ENCODE measurements at places on chromosomes 13 and 19. TPM values are rescaled to one million over a fixed set of nuclear protein-coding genes. Genes with fewer than 3 reads are reported as not detected.

GRCh38 chr19:12789098-12789903 is 2.0 kb upstream of the JUNB start:
- peak; percentile 63 for DNase-seq
- H3K27ac ChIP-seq: peak overlapping the region; percentile 98
- peaks cover 41% of the 10 kb centered on the region for H3K36me3 ChIP-seq

GRCh38 chr13:77230560-77230959 is 96.3 kb downstream of the MYCBP2 start:
- H3K36me3 ChIP-seq: peaks cover 6% of the 10 kb centered on the region
- no peak overlapping the region for H3K27ac ChIP-seq
- DNase-seq: no peak
- no peaks in the 10 kb centered on the region for H3K27me3 ChIP-seq

DNA sequence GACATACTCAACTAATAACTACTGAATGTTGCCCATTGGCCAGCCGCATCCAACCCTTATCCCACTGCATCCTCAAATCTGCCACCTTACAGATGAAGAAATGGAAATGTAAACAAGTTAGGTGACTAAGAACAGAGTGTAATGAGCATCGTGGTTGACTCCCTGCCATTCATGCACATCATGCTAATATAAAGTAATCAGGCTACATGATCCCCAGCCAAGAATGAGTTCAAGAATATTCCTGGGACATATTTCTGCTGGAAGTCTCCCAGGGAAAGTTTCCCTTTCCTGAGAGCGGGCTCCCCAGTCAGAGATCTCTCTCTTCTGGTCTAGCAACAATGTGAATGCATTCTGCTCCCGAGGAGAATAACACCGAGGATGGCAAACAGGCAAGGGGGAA is 55.9 kb upstream of the SERP2 start:
- H3K27me3 ChIP-seq: no peaks in the 10 kb centered on the region
- H3K27ac ChIP-seq: no peak overlapping the region
- no peak overlapping the region for H3K4me3 ChIP-seq
- peaks cover 20% of the 10 kb centered on the region for H3K4me1 ChIP-seq

GRCh38 chr19:2151339-2152229 is at the start of gene AP3D1:
Gene AP3D1, minus strand, starts transcription at chr19:2151566. Its CDS starts 232 bp downstream, at chr19:2151334.
- H3K4me3 ChIP-seq: peak within 1 kb of the TSS; percentile 78
- H3K4me1 ChIP-seq: peaks cover 16% of the 10 kb centered on the region
- H3K27ac ChIP-seq: peak within 1 kb of the TSS; percentile 55
- no peaks in the 10 kb centered on the region for H3K27me3 ChIP-seq

- no peak overlapping the region for H3K4me3 ChIP-seq
- H3K36me3 ChIP-seq: peaks cover 1% of the 10 kb centered on the region
- H3K27ac ChIP-seq: no peak overlapping the region
- peaks cover 62% of the 10 kb centered on the region for H3K27me3 ChIP-seq
These were observed 2.3 kb downstream of the NCCRP1 start for GRCh38 chr19:39199025-39199424.

- DNase-seq: no peak
- no peak overlapping the region for H3K4me3 ChIP-seq
- peaks cover 7% of the 10 kb centered on the region for H3K4me1 ChIP-seq
- no peaks in the 10 kb centered on the region for H3K27me3 ChIP-seq
- H3K36me3 ChIP-seq: peaks cover 56% of the 10 kb centered on the region
- no peak overlapping the region for H3K27ac ChIP-seq
These were observed 28.6 kb downstream of the MARK4 start for GRCh38 chr19:45279587-45280192.

- no peak overlapping the region for H3K4me3 ChIP-seq
- DNase-seq: peak; percentile 42
- no peaks in the 10 kb centered on the region for H3K27me3 ChIP-seq
- peaks cover 6% of the 10 kb centered on the region for H3K4me1 ChIP-seq
- H3K36me3 ChIP-seq: no peaks in the 10 kb centered on the region
These were observed 35.9 kb upstream of the MPHOSPH8 start for GRCh38 chr13:19597523-19597922.

- peaks cover 9% of the 10 kb centered on the region for H3K36me3 ChIP-seq
- no peaks in the 10 kb centered on the region for H3K27me3 ChIP-seq
- DNase-seq: no peak
- H3K27ac ChIP-seq: no peak overlapping the region
These were observed 9.6 kb downstream of the C19orf53 start for GRCh38 chr19:13783565-13784500.

DNA sequence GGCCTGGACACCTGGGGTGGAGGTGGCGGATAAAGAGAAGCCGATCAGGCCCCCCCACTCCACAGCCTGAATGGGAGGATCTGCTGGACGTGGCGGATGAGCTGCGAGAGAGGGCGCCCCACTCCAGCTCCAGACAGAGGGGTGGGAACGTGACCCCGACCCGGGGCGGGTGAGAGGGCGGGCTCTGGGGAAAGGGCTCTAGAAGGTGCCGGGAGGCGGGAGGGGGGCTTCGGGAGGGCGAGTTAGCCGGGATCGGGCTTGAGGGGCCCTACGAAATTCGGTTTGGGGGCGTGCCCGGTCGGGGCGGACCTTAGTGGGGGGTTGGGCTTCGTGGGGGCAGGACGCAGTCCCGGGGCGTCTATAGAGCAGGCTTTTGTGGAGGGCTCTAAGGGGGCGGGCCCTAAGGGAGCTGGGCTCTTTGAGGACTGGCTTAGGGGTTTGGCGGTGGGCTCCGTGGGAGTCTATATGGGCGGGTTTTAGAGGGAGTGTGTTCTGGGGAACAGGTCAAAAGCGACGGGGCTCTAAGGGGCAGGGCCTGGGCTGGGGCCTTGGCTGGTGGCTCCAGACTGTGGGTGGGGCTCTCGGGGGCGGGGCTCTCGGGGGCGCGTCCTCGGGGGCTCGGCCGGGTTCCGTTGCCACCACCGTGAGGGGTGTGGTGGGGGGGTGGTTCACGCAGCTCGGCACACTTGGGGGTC is 4.1 kb upstream of the NANOS3 start:
- peaks cover 2% of the 10 kb centered on the region for H3K27me3 ChIP-seq
- H3K27ac ChIP-seq: no peak overlapping the region
- H3K36me3 ChIP-seq: no peaks in the 10 kb centered on the region
- no peak for DNase-seq

DNA sequence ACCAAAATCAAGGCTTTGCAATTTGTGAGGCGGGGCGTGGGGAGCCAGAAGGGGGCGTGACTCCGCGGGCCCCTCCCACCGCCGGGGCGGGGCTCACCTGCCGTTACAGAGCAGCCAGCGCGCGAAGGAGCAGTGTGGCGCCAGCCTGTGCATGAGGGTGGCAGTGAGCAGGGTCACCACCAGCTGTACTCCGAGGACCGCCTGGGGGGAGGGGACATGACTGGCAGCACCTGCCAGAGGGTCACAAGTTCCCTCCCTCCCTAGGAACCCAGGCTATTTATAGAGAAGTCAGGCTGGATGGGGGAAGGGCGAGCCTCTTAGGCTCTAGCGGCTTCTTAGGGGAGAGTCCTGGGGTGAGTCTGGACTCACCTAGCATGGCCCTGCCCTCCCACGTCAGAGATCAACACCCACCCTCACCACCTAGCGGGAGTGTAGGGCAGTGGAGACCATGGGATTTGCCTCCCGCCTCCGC is 3.6 kb downstream of the TMEM161A start:
- no peak overlapping the region for H3K4me3 ChIP-seq
- peaks cover 5% of the 10 kb centered on the region for H3K36me3 ChIP-seq
- H3K27me3 ChIP-seq: no peaks in the 10 kb centered on the region
- no peak overlapping the region for H3K27ac ChIP-seq

DNA sequence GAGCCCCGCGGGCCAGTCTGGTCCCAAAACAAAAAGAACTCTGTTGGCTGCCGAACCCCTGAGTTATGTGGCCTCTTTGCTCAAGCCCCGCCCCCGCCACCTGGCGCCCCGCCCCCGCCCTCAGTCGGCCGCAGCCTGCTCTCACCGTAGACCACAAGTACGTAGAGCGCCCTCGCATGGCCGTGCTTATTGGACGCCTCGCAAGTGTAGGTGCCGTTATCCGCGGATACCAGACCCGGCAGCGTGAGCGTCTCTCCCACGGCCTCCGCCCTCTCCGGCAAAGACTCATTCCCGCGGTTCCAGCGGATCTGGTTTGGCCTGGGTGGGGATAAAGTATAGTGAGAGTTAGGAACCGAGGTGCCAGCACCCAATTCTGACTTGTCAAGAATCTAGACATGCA is 5.5 kb upstream of the ZNF428 start:
- H3K4me3 ChIP-seq: no peak overlapping the region
- no peaks in the 10 kb centered on the region for H3K27me3 ChIP-seq
- DNase-seq: peak; percentile 23
- H3K4me1 ChIP-seq: peaks cover 11% of the 10 kb centered on the region

- peaks cover 5% of the 10 kb centered on the region for H3K4me1 ChIP-seq
- H3K4me3 ChIP-seq: peak overlapping the region; percentile 75
- no peaks in the 10 kb centered on the region for H3K27me3 ChIP-seq
These were observed 878 bp upstream of the ADAMTSL5 start for GRCh38 chr19:1513499-1514294.

GRCh38 chr19:54389553-54389952 is 24.8 kb upstream of the LAIR1 start:
- H3K36me3 ChIP-seq: no peaks in the 10 kb centered on the region
- no peak overlapping the region for H3K4me3 ChIP-seq
- H3K27ac ChIP-seq: no peak overlapping the region
- no peak for DNase-seq

GRCh38 chr13:54357284-54357933 is 1328.8 kb downstream of the OLFM4 start:
- H3K27ac ChIP-seq: no peak overlapping the region
- H3K36me3 ChIP-seq: no peaks in the 10 kb centered on the region
- H3K4me1 ChIP-seq: no peaks in the 10 kb centered on the region
- DNase-seq: no peak

DNA sequence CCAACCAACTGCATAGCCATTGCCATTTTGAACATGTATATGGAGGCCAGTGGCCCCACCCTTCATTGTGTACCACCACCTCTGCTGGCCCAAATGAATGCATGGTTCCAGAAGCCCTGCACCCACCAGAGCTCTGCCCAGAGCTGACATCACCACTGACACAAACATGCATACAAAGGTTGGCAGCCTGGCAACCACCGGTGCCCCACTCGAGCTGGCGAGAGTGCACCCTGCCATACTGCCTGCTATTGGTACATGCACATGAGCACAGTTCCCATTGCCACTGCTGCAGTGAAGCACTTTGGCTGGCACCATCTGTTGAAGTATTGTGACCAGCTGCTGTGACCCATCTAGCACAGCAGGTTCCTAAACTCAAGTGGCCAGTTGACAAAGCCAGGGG is 1564.9 kb downstream of the OLFM4 start:
- H3K4me1 ChIP-seq: no peaks in the 10 kb centered on the region
- no peaks in the 10 kb centered on the region for H3K27me3 ChIP-seq
- no peaks in the 10 kb centered on the region for H3K36me3 ChIP-seq

DNA sequence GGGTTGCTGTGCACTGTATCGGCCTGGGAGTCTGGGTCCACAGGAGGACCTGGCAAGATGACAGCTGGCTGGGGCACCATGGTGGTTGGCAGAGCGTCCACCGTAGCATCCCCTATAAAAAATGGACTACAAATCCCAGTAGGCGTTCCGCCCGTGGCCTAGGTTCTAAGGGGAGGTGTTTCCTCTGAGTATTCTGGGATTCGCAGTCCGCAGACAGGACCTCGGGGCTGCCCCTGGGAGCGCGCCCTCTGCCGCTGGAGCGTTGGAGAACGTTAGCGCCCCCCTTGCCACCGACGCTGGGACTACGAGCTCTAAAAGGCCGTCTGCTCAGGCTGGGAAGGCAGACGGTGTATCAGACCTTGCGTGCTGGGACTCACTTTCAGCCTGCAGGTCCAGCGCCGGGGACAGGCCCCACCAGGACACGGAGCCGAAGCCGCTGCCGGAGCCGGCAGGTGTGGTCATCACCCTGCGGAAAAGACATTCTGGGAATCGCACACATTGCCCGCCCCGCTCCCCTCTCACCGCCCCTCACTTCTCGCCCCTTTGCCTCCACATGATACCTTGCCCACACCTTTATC is 372 bp downstream of the DNAAF3 start:
- H3K27ac ChIP-seq: peak overlapping the region; percentile 93
- H3K4me1 ChIP-seq: peaks cover 10% of the 10 kb centered on the region
- no peaks in the 10 kb centered on the region for H3K27me3 ChIP-seq
- H3K4me3 ChIP-seq: peak overlapping the region; percentile 84
- peak; percentile 74 for DNase-seq

- H3K4me1 ChIP-seq: no peaks in the 10 kb centered on the region
- no peaks in the 10 kb centered on the region for H3K36me3 ChIP-seq
- H3K27ac ChIP-seq: no peak overlapping the region
These were observed 63.3 kb downstream of the CBY2 start for GRCh38 chr13:45765464-45765863.

GRCh38 chr19:38478273-38478971 is 44.9 kb downstream of the RYR1 start:
- peak; percentile 28 for DNase-seq
- no peaks in the 10 kb centered on the region for H3K36me3 ChIP-seq
- no peak overlapping the region for H3K4me3 ChIP-seq
- H3K4me1 ChIP-seq: no peaks in the 10 kb centered on the region
- peaks cover 16% of the 10 kb centered on the region for H3K27me3 ChIP-seq

- no peak for DNase-seq
- H3K4me3 ChIP-seq: no peak overlapping the region
- no peaks in the 10 kb centered on the region for H3K36me3 ChIP-seq
- H3K27ac ChIP-seq: no peak overlapping the region
- H3K4me1 ChIP-seq: peaks cover 14% of the 10 kb centered on the region
- H3K27me3 ChIP-seq: no peaks in the 10 kb centered on the region
These were observed 13.4 kb downstream of the SERP2 start for GRCh38 chr13:44386913-44387556.

GRCh38 chr13:28449826-28450773 is 44.8 kb downstream of the FLT1 start:
- H3K27me3 ChIP-seq: peaks cover 26% of the 10 kb centered on the region
- no peak overlapping the region for H3K27ac ChIP-seq
- H3K36me3 ChIP-seq: no peaks in the 10 kb centered on the region
- no peak overlapping the region for H3K4me3 ChIP-seq
- DNase-seq: no peak

DNA sequence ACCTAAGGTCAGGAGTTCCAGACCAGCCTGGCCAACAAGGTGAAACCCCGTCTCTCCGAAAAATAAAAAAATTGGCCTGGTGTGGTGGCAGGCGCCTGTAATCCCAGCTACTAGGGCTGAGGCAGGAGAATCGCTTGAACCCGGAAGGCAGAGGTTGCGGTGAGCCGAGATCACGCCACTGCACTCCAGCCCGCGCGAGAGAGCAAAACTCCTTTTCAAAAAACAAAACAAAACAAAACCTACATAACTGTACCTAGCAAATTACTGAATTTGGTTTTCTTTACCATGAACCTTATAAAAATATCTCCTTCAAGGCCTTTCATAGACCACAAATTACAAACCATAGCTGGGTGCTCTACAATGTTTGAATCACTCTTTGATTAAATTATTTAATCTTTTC is 760 bp downstream of the ZNF91 start:
- DNase-seq: peak; percentile 41
- no peaks in the 10 kb centered on the region for H3K27me3 ChIP-seq
- peaks cover 43% of the 10 kb centered on the region for H3K36me3 ChIP-seq
- peaks cover 7% of the 10 kb centered on the region for H3K4me1 ChIP-seq
- H3K4me3 ChIP-seq: peak overlapping the region; percentile 93

LILRB3 gene
- not detected for total RNA-seq

ANGPTL8 gene
- not detected for total RNA-seq

ZIC5 gene
- not detected for total RNA-seq

NKG7 gene
- not detected for total RNA-seq

GSX1 gene
- total RNA-seq: not detected

All from MCF 10A (cell line).